ENCODE measurements at places on chromosomes 5 and 9. TPM values are rescaled to one million over a fixed set of nuclear protein-coding genes. Genes with fewer than 3 reads are reported as not detected.

CTNND2 gene
- not detected for total RNA-seq

CDC20B gene
- total RNA-seq: under 0.01 TPM

HINT2 gene
- 22.1 TPM for total RNA-seq

IL12B gene
- total RNA-seq: not detected

PCAT7 gene
- total RNA-seq: not detected
